Left ventricle myocardium inferior (tissue), 1 donor: ENCODE measurements at places on chromosomes 3 and 15.

- DNase-seq: no peak
Measured at GRCh38 chr15:33119273-33119672, 75.2 kb downstream of the FMN1 start.

GRCh38 chr3:166706094-166706493 is 674.0 kb downstream of the ZBBX start:
- DNase-seq: no peak

DNA sequence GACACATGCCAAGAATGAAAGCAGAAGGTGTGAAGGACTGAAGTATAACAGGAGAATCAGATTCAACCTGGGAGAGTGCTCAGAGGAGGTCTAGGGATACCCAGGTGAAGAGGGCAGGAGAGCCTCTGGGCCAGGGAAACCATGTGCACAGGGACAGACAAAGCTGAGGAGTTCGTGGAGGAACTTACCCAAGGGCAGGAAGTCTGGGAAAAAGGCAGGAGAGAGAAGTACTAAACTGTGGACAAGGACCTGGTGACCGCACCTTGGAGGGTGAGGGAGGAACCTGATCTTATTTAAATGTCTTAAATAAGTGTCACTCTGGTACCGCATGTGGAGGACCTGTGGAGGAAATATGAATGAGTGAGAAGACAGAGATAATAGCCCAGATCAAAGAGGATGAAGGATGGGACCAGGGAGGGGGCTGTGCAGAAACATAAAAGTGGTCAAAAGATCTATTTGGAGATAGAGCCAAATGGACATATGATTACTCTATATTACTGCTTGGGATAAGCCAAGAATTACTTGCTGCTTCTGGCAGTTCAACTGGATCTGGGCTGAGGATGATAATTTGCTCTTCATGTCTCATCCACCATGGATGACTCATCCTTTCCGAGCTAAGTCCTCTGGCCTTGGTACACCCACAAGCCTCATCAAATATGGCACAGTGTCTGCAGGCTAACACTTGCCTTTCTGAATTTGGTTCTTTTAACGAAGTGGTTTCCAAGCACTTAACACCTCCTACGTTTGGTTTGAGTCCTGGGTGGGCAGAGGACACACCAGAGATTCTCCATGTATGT is 116.9 kb upstream of the NMNAT3 start:
- no peak for DNase-seq

DNA sequence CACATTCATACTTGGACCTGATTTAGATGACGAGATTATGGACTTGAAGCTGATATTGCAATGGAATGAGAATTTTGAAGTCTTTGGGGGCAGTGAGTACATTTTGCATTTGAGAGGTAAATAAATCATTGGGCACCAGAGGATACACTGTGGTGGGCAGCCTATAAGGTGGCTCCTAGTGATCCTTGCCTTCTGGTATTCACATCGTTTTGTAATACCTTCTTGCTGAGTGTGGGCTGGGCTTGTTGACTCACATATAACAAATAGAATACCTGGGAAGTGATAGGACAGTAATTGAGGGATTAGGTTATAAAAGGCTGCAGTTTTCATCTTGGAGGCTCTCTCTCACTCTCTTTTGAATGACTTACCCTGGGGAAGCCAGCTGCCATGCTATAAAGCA is 605.5 kb upstream of the KCNMB2 start:
- no peak for DNase-seq

DNA sequence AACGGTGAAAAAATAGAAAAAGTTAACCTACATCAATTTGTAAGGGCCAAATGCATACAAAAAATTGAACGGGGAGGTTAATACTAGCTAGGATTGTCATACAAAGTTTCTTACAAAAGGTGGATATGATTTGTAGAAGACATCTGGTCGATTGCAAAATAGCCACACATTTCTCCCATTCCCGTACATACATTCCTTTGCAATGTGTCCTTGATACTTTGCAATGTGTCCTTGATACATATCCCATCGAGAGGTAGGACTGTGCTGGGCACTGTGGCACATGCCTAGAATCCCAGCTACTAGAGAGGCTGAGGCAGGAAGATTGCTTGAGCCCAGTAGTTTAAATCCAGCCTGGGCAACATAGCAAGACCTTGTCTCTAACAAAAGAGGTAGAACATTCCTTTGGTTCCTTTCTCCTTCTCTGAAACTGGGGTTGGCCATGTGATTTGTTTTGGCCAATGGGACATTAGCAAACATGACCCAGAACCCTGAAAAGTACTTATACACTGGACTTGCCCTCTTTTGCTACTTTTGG is 9.5 kb downstream of the TTBK2 start:
- DNase-seq: no peak

GRCh38 chr3:189498995-189499704 is 132.0 kb upstream of the TP63 start:
- no peak for DNase-seq

- DNase-seq: no peak
Measured at GRCh38 chr3:122786066-122786465, 7.6 kb downstream of the HSPBAP1 start.

DNA sequence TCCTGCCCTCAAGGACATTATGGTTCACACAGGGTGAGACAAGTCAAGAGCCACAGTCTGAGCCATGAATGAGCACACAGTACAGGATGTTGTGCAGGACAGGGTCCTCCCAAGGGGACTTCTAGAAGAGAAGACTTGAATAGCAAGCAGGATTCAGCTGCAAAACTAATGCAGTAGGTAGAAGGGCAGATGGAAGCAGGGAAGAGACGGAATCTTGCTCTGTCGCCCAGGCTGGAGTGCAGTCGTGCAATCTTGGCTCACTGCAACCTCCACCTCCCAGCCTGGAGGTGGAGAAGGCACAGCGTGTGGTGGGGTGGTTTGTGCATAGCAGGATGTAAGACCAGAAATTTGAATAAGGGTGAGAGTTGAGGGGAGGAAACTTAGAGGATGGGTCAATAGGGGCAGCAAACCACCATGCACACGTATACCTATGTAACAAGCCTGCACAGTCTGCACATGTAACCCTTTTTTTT is 8.0 kb downstream of the BCL2L10 start:
- DNase-seq: no peak

- DNase-seq: no peak
Measured at GRCh38 chr15:71239592-71240364, 124.5 kb downstream of the THSD4 start.

- DNase-seq: no peak
Measured at GRCh38 chr3:171821778-171822358, 11.6 kb upstream of the PLD1 start.

GRCh38 chr3:156655819-156656550 is 18.4 kb upstream of the TIPARP start:
- no peak for DNase-seq

DNA sequence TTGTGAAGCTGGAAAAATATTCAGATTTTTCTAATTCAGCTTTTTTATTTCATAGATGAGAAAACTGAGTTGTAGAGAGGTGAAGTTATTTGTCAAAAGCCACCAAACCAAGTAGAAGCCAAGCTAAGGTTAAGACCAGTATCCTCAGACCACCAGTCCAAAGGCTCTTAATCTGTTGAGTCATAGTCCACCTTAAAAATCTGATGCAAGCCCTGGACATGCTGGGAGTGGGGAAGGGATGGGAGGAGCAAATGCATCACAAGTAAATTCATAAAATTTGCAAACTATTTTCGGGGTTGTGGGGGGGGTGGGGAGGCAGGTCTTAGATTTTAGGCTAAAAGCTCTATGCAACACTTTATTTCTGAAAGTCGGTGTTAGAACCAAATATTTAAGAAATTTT is 307.7 kb upstream of the SEMA6D start:
- DNase-seq: no peak

DNA sequence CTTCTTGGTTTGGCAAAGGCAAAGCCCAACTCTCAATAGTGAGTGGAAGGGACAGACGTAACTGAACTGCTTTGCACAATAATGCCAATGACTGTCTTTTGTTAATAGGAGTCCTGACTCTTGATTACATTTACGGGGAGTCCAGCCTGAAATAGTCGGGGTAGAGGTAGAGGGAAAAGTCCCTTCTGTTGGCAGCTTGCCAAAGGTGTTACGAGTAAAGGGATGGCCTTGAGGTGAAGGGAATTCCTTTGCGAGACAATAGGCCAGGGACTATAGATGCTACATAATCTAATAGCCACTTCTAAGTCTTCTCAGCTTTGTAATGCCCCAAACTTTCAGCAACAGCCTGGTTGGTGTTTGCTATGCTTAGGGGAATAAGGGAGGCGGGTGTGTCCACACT is 2.2 kb upstream of the SENP2 start:
- DNase-seq: no peak

DNA sequence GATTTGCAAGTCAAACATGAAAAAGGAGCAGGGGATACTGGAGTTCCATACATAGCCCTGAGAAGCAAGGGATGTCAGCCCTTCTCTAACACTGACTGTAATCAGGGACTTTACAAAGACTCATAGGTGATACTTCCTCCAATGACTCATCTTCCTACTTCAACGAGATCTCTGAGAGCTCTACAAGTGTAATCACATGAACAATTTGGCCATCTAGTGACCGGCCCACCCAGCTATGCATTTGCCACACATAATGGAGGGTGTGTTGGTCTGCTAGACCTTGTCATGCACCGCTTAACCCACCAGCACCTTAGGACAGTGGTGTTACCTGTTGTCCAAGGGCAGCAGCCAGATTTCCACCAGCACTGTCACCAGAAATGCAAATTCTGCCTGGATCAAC is 75.3 kb downstream of the NCEH1 start:
- no peak for DNase-seq

- no peak for DNase-seq
Measured at GRCh38 chr15:66595931-66596545, 30.2 kb upstream of the LCTL start.

DNA sequence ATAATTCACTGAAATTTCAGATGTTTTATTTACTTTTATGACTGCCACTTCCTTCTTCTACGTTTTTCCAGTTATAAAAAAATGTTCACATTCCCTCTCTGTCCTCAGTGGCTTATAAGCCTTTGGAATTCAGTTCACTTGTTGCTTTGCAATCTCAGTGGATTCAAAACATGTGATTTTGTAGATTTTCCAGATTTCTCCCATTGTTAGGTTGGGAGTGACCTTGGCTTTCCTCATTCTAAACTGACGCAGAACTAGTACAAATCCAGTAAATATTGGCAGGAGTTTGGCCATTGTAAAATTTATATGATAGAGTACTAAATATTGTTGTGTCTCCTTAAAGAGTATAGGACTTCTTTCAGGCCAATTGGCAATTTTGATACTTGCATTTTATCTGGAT is 812.3 kb upstream of the ROBO1 start:
- DNase-seq: no peak

- DNase-seq: no peak
Measured at GRCh38 chr15:88631464-88632028, 7.3 kb upstream of the ISG20 start.

GRCh38 chr3:111669926-111670630 is 74.9 kb upstream of the ZBED2 start:
- DNase-seq: no peak

- DNase-seq: no peak
Measured at GRCh38 chr3:190064659-190065058, 56.0 kb downstream of the P3H2 start.

- no peak for DNase-seq
Measured at GRCh38 chr3:124351430-124352148, 359.7 kb upstream of the ROPN1 start.
